T-cell (primary cell): ENCODE measurements at places on chromosomes 6 and 20.

GRCh38 chr6:1729750-1730140 lies 120.0 kb downstream of the FOXC1 start:
- no peak for DNase-seq

- no peak for DNase-seq
Observed at GRCh38 chr6:142350309-142350708, 48.5 kb downstream of the ADGRG6 start.

- DNase-seq, result no peak
Observed at GRCh38 chr6:29831776-29832175, 4.2 kb downstream of the HLA-G start.

- DNase-seq, result no peak
Observed at GRCh38 chr6:147449405-147450161, 58.9 kb upstream of the SAMD5 start.
